ENCODE measurements at places on chromosomes 4 and X. TPM values are rescaled to one million over a fixed set of nuclear protein-coding genes. Genes with fewer than 3 reads are reported as not detected.
A peak's percentile ranks its signal among the peaks of the same experiment; 100 is the strongest.

DNA sequence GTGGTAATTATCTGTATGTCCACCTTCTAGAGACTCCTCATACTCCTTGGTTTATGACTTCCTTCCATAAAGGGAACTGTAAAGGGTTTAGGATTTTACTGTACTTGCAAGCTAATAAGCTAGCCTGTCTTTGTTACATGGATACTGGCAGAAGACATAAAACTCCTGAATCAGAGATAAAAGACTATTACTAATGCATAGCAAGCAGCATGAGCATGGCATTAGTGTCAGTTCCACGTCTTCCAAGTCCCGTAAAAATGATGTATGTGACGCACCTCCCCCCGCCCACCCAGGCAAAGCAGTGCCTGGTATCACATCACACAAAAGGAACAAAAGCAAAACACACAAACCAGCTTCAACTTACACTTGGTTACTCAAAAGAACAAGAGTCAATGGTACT lies 71.0 kb downstream of the SLC10A6 start:
- DNase-seq = no peak

DNA sequence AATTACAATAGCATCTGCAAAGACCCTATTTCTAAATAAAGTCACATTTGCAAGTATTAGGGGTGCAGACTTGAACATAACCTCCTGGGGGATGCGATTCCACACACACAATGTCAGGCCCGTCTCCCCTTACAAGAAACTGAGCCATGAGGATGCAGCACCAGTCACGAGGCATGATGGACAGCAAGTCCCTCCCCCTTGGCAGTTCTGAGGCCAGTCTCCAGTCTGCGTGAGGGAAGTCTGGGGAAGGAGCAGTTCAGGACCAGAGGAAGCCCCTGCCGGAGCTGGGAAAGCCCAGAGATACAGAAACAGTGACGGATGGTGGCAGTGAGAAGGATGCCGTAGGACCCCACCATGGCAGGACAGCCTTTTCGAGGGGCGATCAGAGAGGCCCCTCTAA lies 9.4 kb downstream of the FAM53A start:
- DNase-seq = no peak

- DNase-seq = no peak
Measured at GRCh38 chrX:136021903-136022302, 36.7 kb downstream of the SLC9A6 start.

DNA sequence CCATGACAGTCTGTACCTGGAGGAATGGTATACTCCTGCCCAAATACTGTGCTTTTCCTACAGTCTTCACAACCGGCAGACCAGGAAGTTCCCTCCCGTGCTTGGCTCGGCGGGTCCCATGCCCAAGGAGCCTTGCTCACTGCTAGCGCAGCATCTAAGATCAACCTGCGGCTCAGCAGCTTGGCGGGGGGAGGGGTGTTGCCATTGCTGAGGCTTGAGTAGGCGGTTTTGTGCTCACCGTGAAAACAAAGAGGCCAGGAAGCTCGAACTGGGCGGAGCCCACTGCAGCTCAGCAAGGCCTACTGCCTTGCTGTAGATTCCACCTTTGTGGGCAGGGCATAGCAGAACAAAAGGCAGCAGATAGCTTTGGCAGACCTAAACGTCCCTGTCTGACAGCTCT lies 152.7 kb downstream of the TEX11 start:
- DNase-seq = peak; percentile 23

DNA sequence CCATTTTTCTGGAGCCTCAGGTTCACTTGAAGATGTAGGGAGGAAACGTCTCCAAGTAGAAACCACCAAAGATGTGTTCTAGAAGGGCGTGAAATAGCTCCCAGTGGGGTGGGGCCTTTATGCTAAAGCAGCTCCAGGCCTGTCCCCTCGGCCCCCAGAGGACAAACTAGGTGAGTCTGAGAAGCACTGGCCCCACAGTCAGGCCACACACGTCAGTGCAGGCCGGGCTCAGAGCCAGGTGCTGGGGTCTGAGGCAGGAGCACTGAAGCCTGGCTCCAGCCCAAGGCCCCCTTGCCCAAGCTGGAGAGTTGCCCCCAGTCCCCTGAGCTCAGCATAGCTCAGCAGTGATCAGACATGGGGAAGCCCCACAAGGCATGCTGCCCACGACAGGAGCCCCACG lies 95.4 kb upstream of the PSAPL1 start:
- no peak for DNase-seq

EPGN gene
- total RNA-seq = not detected

- DNase-seq = peak; percentile 72
Measured at GRCh38 chr4:168710353-168710946, 213.6 kb downstream of the PALLD start.

DIPK2B gene
- total RNA-seq = 1.9 TPM

Data from mucosa of descending colon (tissue), 3 donors.